ENCODE measurements at places on chromosomes 7 and 10.

GRCh38 chr10:70943249-70943648 lies 54.9 kb upstream of the PCBD1 start:
- DNase-seq = no peak

DNA sequence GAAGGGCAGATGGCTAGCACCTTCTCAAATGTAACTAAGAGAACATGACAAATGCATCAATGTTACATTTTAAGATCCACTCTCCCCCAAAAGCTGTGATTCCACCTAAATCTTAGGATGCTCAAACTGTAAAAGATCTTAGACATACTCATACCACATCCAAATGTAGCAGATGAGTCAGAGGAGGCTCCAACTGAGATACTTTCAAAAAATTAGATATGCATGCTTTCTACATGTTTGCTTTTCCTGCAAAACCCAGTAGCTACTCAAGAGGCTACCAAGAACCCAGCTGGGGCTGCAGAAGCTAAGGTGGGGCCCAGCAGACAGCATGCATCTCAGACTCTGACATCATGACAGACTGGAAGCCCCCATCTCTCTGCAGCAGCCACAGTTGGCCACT lies 31.4 kb upstream of the FRMD4A start:
- no peak for DNase-seq

GRCh38 chr7:16727736-16728135 lies 25.8 kb upstream of the TSPAN13 start:
- no peak for DNase-seq

GRCh38 chr7:122136639-122137245 lies 7.3 kb downstream of the AASS start:
- no peak for DNase-seq

GRCh38 chr7:25619963-25620799 lies 391.9 kb upstream of the NPVF start:
- no peak for DNase-seq

DNA sequence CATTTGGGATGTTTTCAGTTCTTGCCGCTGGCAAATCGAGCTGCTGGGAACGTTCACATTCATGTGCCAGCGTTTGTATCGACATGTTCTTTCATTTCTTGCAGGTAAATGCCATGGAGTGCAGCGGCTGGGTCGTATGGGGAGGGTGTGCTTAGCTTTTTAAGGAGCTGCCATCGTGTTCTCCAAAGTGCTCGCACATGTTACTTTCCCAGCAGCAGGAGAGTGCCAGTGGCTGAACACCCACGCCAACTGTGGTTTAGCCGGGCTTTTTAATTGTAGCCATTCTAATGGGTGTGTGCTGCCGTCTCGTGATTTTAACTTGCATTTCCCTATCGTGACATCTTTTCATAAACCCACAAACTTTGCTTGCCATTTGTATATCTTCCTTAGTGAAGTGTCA lies 11.6 kb upstream of the BNIP3 start:
- DNase-seq = no peak

DNA sequence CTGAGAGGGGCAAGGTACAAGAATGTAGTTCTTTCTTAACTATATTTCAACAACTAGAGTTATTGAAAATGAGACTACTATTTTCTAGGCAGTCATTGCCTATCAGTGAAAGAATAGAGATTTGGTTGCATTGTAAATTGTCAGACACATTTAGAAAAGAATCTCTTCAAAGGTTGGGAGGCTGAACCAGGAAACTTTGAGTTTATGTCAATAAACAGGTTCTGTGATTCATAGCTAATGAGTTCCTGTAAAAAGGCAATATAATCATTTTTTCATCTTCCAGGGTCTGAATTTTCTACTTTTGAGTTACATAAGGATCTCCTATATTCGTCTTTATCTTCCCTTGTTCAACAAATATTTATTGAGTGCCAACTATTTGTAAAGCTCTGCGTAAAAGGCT lies 47.1 kb downstream of the MAGI2 start:
- DNase-seq = no peak

DNA sequence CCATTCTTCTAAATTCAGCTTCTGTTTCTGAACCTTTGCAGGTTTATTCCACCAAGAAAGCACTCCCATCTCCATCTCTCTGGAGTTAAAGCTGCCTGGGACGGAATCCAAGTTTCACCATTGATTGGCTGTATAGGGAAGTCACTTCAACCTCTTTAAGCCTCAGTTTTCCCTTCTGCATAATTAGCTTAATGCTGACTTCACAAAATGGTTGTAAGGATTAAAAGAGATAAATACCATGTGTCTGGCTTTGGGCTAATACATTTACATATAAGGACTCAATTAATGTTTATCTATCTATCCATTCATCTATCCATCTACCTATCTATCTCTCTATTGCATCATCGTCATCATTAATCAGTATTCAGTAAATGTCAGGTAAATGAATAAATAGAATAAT lies 629.6 kb upstream of the MGMT start:
- DNase-seq = no peak

DNA sequence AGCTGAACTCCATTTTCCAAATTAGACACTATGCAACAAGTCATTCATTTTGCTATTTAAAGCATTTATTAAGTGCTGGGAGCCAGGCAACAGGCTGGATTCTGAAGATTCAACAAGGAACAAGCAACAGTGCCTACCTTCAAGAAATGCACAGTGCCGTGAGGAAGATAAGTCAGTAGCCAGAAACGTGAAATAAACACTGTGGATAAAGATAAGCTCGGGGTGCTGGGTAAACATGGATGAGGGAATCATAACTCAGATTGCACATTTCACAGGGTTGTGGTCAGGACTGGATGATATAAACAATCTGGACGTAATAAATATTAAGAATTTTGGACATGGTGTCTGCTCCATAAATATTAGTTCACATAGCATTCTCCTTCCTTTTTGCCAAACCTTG lies 259.3 kb downstream of the SFMBT2 start:
- DNase-seq = no peak

DNA sequence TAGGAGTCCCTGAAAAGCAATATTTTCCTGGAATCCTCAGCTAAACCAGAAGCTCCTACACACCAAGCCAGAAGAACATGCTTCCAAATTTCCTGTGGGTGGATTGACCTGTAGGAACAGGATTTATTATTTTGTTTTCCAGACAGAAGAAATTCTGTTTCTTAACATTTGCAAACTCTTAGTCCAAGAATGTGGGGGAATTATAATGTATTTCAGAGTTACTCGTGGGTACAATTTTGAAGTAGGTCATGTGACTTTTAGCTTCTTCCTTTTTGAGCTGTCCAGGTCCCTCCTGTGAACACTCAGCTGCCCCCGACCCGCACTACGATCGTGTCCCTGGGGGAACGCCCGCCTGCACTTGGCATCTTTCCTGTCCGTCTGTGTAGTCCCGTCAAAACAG lies 27.7 kb upstream of the VIPR2 start:
- no peak for DNase-seq

- no peak for DNase-seq
These were observed 8.0 kb downstream of the ELFN1 start for GRCh38 chr7:1678081-1678543.

GRCh38 chr7:158802535-158803366 lies 26.6 kb downstream of the ESYT2 start:
- no peak for DNase-seq

DNA sequence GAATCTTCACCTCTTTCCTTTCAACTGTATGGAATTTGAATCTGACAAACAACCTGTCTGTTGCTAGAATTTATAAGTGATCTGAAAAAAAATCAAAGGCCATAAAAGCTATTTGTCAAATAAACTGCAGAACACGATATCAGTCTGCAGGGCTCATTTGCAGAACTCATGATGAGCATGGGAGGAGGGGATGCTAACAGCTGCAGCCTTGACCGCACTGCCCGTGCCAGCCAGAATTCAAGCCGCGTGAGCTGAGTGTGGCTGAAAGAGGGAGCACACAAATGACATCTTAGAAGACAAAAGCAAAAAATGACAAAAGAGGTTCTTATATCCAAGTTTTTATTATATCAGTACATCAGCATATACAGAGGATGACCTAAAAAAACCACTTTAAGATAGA lies 15.7 kb downstream of the LRRTM3 start:
- no peak for DNase-seq

GRCh38 chr7:97601931-97602457 lies 129.9 kb upstream of the TAC1 start:
- no peak for DNase-seq

DNA sequence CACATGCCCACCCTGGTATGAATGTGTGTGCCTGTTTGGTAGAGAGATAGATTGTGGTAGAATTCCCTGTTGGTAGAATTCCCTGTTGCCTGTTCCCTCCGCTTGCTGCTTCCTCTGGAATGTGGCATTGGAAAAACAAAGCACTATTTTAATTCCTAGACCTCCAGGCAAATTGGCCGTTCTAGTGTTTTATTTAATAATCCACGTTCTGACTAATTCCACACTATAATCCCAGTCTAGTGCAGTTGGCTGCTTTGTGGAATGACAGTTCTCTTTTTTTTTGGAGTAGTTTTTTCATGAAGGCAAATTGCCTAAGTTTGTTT lies 2.0 kb downstream of the HECW1 start:
- no peak for DNase-seq

- no peak for DNase-seq
These were observed 711.3 kb downstream of the GRM8 start for GRCh38 chr7:126541406-126541805.

DNA sequence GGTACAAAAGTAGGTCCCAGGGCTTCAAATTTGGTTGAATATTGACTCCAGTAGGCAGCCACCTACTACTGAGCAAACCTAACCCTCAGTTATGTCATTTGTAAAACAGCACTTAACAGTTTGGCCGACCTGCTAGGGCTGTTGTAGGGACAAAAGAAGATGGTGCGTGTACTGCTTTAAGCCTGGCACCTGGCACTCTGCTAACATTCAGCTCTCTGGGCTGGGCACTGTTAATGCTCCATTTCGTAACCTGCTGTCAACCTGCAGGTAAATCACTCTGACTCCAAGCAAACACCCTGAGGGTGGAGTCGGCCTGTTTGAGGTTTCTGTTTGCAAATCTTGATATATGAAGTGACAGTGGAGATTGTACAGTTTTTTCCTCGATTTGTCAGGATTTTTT lies 7.2 kb downstream of the ZKSCAN1 start:
- DNase-seq = no peak

DNA sequence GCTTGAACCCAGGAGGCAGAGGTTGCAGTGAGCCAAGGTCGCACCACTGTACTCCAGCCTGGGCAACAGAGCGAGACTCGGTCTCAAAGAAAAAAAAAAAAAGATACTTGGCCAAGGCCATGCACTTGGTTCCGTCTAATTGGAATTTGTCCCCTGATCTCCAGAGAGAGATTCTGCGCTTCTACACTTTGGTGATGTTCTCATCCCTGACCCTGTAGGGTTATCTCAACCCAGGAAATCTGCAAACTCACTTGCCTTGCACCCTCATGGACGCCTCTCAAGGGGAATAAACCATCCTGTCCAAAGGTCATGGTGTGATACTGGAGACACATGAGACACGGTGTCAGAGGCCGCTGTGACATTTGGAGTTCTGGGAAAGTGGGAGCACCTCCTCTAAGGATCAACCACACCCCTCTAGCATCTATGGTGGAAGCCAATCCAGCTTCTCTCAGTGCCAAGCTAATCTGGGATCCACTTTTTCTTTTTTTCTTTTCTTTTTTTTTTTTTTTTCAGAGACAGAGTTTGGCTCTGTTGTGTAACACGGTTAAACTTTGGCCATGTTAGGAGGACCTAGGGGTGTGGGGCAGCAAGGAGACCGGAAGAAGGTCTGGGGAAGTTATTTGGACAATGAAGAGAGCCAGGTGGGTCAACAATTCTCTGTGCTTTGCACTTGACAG lies 7.8 kb upstream of the POR start:
- no peak for DNase-seq

DNA sequence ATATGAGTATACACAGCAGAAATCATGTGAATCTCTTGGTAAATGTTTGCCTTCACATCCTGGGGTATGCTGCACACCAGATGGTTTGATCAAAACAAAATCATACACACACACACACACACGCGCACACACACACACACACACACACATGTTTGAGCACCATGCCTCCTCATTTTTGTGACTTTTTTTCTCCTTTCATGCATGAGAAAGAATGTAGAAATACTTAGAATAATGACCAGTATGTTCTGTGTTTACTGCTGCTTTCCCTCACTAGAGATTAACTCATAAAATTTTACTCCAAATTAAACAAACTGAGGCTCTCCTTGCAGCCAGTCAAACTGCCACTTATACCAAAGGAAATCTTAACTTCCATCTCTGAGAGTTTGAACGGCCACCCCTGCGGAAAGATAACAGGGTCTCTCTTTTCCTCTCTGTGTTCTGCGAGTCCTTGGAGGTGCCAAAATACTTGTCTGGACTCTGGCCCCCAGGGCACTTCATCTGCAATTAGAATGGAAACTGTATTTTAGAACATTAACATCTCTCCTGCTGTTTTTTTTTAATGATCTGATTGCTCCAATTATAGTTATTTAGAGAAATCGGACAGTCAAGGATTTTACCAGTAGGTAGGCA lies 320.8 kb upstream of the NFE2L3 start:
- no peak for DNase-seq

- DNase-seq = no peak
These were observed 615.1 kb downstream of the SUGCT start for GRCh38 chr7:40749877-40750276.

GRCh38 chr10:62183857-62184795 lies 84.5 kb downstream of the RTKN2 start:
- DNase-seq = no peak

GRCh38 chr10:131691481-131692090 lies 209.2 kb upstream of the PPP2R2D start:
- DNase-seq = no peak

DNA sequence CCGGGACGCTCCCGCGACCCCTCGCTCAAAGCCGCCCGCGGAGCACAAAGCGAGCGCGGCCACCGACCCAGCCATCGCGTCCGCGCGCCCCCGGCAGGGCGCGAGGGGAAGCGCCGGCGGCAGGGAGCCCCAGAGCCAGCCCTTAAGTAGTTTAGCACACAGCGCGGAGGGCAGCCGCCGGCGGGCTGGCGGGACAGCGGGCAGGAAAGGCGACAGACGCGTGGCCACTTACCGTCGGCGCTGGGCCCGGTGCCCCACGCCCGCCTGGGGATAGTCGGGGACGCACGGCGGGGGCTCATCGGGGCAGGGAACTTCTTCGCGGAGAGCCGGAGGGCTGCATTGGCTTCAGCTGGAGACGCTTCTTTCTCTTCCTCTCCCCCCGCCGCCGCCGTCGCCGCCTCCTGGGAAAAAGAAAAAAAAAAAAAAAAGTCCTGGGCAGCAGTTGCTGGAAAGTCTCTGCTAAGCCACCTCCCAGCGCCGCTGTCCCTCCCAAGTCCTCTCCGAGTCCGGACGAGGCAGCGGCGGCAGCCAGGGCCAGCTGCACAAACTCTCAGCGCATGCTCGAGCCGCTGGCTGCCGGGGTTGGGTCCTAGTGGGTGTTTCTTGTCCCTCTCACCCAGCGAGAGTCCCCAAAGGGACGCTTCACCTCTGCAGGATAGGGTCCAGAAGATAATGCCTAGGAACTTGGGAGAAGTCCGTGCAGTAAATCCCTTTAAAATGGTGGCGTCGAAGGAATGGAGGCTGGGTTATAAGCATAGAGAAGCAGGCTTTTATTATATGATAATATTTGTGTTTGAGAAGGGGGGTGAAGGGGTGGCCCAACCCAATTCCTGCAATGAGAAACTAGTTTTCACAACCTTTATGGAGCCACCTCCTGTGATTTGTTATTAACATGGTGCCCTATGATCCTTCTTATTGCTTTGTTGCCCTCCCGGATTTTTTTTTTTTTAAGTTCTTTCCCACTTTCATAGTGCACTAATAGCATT lies at the start of gene TSPAN12:
TSS of gene TSPAN12 (minus strand) at position 557 of the 986 bp plus-strand sequence. CDS start 1,381 bp downstream, outside the sequence.
- peak; percentile 65 for DNase-seq

GRCh38 chr7:3138997-3139396 lies 95.3 kb upstream of the CARD11 start:
- DNase-seq = no peak

Measured in GM19239 (cell line).